ENCODE measurements at places on chromosomes 13 and 19.

- DNase-seq, result no peak
These were observed 40.8 kb upstream of the GPR183 start for GRCh38 chr13:99347911-99348451.

- no peak for DNase-seq
These were observed 50.9 kb upstream of the ATP11A start for GRCh38 chr13:112638919-112639318.

DNA sequence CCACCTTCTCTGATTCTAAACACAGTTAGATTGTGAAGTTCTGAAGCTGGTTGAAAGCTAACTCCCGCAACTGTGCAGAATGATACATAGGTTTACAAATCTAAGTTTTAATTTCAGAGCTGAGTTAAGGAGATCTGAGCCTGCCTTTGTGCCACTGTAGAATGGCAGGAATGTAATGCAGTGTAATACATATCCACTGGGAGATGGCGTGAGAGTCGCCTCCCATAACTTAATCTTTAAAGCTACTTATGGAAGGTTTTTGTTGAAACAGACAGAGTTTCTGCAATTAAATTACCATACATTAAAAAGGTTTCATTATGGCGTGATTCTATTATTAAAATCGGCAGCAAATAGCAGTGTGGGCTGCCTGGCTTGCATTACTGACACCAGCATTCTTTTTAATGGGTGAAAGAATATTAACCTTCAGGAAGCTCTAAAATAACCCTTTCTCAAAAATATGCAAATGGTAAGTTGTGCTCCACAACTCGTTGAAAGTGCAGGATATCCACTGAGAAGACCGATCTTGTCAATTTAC is 257.4 kb downstream of the OLFM4 start:
- no peak for DNase-seq

GRCh38 chr13:46181840-46182490 is at the start of gene LCP1:
LCP1 (minus strand) TSS chr13:46182177; CDS start chr13:46159662, 22,515 bp downstream.
- DNase-seq, result no peak

GRCh38 chr13:44244288-44244687 is 129.3 kb upstream of the SERP2 start:
- peak; percentile 82 for DNase-seq

- DNase-seq, result no peak
These were observed 10.0 kb downstream of the ZNF383 start for GRCh38 chr19:37227996-37228395.

DNA sequence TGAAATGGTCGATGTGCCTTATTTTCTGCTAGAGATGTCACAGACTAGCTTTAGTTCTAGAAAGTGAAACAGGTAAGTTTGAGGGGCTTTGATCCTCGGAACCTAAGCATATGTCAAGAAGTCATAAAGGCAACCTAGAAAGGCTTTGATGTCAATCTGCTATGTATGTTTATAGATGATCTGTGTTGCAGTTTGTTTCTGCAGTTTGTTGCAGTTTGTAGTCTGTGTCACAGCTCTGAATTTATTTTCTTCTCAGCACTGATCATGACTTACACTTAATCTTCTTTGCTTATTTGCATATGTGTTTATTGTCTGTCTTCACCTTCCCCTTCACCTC is 5.9 kb downstream of the LSM14A start:
- no peak for DNase-seq

DNA sequence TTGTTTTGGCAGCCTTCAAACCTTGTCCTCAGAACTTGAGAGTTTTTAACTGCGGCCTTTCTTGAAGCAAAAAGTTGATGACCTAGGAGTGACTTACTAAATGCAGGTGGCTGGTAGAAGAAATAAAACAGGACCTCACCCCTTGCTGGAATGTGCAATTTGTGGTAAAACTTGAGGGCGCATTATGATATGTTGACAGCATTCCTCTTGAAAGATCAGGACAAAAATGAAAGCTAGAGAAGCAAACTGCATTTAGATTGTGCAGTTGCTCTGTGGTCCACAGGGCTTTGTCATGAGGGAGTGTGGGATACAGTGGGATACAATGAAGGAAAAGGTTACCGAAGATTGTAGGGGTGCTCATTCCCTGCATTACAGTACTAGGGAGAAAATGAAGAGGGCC is 504.2 kb downstream of the GPC6 start:
- DNase-seq, result peak; percentile 78

DNA sequence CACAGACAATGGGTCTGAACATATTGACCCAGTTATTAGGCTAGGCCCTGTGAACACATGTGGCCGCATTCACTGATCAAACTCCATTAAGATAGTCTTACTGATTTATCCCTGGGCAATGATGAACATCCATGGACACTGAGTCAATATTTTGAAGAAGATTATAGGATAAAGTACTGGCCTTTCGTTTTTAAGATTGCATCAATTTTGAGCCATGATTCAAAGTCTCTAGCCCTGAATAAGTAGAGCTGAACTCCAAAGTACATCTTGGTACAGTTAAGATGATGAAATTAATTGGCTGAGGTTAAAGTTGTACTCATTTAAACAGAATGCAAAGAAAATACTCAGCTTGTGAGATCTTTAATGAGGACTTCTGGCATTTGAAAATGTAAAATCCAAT is 1581.9 kb downstream of the EFNB2 start:
- DNase-seq, result no peak

GRCh38 chr13:31011193-31011860 is 78.9 kb downstream of the TEX26 start:
- DNase-seq, result no peak

- peak; percentile 45 for DNase-seq
These were observed 22.5 kb downstream of the IQCN start for GRCh38 chr19:18251587-18252369.

DNA sequence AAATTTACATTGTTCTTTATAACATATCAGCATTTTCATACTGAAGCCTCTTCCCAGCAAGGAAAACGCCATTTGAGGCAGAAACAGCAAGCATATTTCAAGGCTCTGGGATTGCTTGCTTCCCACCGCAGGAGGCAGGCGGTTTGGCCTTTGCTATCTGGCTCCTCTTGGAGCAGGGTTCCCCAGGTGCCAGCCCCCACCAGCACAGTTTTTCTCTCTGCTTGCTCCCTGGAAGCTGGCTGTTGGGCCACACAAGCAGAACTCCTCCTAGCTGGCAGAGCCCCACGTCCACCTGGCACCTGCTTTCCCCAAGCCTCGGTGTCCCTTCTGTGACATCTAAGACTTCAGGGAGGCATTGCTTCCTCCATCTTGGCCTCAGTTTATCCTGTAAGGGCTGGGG is 16.7 kb downstream of the GATAD2A start:
- no peak for DNase-seq

DNA sequence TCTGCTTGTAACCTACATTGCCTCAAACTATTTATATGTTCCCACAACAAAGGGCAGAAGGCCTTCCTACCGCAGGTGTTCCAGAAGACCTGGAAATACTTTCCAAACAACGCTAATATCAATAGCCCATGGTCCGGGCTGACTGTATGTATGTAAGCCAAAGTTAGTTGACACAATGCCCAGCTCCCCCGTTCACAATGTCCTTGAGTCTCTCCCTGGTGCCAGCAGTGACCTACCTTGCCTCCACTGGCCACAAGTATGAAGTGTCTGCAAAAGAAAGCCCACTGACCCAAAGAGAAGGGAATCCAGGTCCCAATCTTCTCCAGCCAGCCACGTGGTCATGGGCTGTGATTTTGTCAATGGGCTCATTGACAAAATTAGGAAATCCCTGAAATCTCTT is 118.6 kb downstream of the DLEU7 start:
- DNase-seq, result no peak

DNA sequence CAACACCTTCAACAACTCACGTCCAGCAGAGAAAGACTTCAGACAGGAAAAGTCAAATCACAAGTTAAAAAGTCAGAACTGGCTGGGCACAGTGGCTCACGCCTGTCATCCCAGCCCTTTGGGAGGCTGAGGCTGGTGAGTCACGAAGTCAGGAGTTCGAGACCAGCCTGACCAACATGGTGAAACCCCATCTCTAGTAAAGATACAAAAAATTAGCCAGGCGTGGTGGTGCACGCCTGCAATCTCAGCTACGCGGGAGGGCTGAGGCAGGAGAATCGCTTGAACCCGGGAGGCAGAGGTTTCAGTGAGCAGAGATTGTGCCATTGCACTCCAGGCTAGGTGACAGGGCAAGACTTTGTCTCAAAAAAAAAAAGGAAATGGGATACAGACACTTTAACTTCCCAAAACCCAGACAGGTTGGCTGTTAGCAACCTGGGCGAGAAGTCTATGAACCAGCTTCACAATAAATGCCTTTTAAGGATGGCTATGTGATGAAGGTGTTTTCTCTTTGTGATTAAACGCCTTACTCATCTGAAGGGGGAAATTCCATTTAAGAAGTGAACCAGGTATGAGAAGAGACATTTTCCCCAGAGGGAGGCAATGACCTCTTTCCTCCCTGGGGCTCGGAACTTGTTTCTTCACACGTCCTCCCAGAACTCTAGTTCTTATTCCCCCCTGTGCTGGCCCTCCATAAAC is 80.4 kb downstream of the INSR start:
- no peak for DNase-seq

- DNase-seq, result no peak
These were observed 15.3 kb upstream of the ERICH6B start for GRCh38 chr13:45630791-45631190.

- no peak for DNase-seq
These were observed 139.9 kb downstream of the ZAR1L start for GRCh38 chr13:32175307-32175706.

GRCh38 chr13:99346335-99347042 is 39.3 kb upstream of the GPR183 start:
- no peak for DNase-seq

DNA sequence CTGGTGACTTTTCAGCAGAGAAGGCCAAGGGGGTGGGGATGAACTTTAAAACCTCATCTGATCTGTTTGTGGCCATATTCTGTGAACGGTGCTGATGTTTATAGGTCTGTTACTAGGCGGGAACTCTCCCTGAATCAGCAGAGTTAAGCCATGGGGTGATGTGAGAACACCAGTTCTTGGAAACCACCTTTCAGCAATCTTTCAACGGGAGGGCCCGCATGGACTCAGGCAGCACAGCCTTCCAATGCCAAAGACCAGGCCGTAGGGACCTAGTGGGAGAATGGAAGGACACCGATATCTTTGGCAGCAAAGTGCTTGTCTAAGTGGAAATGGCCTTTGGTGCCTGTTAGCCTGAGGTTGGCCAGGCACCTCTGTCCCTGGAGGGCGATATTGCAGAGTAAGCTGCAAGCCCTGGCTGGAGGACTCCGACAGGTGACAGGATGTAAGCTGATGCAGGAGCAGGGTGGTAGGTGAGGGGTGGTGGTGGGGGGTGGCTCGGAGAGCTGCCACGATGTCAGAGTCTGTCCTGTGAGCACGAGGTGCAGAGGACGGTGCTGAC is 57.0 kb downstream of the ERCC5 start:
- DNase-seq, result no peak

- no peak for DNase-seq
These were observed 88.8 kb downstream of the ZNF429 start for GRCh38 chr19:21593934-21594820.

DNA sequence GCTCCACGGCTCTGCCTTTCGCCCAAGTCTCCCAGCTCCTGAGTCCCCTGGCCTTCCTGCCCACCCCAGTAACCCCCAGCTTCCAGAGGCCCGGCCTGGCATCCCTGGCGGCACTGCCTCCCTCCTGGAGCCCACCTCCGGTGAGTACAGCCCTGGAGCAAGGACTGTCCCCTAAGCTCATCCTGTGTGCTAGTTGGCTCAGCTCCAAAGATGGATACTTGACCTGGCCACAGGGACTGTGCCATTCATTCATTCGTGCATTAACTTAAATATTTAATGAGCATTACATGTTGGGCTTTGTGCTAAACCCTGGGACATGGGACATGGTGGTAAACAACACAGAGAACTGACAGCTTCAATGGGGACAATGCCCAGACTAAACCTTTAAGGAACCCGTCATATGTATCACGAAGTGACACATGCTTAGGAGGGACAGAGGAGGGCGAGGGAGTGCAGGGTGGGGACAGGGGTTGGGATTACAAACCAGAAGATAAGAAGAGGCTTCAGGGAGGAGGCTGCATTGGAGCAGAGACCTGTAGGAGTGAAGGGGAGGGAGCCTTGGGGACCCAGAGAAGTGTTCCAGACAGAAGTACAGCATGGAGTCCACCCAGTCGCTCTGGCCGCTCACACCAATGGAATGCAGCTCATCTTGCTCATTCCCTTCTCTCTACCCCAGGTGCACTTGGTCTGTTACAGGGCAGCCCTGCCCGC is 6.9 kb upstream of the OVOL3 start:
- no peak for DNase-seq

GRCh38 chr19:4493104-4493928 is 21.2 kb downstream of the HDGFL2 start:
- DNase-seq, result no peak

DNA sequence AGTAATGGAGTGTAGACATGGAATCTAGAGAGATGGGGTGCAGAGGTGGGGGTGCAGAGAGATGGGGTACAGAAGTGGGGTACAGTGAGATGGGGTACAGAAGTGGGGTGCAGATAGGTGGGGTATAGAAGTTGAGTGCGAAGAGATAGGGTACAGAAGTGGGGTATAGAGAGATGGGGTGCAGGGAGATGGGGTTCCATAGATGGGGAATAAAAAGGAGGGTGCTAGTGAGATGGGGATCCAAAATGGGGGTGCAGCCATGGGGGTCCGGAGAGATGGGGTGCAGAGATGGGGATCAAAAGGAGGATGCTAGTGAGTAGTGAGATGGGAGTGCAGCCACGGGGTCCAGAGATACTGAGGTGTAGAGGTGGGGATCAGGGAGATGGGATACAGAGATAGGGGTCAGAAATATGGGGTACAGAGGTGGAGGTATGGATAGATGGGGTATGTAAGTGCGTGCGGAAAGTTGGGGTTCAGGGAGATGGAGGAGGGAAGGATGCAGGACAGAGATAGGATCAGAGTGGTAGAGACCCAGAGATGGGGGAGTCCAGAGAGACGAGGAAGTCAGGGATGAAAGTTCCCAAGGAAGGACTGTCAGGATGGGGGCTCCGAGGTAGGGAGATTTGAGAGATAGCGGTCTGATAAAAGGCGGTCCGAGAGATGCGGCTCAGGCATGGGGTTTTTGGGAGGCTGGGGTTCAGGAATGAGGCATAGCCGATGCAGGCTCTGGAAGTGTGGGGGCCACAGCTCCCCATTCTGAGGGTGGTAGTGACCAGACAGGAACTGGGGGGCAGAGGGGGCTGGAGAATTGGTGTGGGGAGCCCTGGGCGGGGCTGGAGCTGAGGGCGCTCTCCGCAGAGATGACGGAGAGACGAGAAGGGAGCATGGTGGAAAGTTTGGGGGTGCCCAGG is 3.4 kb downstream of the PALM3 start:
- DNase-seq, result no peak

- DNase-seq, result no peak
These were observed 8.4 kb downstream of the EGLN2 start for GRCh38 chr19:40807147-40808020.

All from fibroblast of lung (primary cell).